ENCODE measurements at places on chromosomes 3 and 15.

GRCh38 chr15:51134416-51135199 lies 39.9 kb upstream of the TNFAIP8L3 start:
- no peak for DNase-seq

DNA sequence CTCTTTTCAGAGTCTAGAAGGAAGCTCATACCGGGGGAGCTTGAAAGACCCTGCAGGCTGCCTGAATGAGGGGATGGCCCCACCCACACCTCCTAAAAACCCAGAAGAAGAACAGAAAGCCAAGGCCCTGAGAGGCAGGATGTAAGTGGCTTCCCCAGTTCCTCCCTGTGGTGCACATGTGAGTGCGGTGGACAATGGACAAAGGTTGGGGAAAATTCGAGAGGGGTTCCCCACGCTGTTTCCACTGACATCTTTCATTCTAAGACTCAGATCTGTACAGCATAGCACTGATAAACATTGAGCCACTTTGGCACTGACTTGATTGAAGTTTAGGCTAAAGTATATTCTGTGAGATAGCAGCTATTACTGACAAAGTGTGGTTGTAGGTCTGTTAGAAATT lies 79.5 kb upstream of the UMPS start:
- DNase-seq, result no peak

DNA sequence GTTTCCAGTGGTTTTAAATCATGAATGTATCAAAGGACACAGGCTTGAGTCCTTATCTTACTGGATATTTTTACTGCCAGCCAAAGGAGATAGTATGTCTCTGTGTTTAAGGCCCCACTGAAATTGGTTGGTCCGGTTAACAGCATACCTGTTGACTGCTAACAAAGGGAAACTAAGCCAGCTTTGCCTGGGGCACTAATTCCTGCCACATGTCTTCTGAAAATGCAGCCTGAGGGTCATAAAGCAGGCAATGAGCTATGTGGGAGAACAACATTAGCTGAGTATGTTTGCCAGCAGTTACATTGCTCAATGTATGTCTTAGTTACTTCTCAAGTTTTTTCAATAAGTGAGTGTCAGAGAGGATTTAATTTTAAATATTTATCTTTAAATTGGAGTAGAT lies 12.4 kb downstream of the PLS1 start:
- no peak for DNase-seq

GRCh38 chr3:181839039-181839915 lies 127.6 kb downstream of the SOX2 start:
- DNase-seq, result no peak

GRCh38 chr15:94844538-94845389 lies 613.4 kb downstream of the MCTP2 start:
- no peak for DNase-seq

GRCh38 chr15:37002041-37002672 lies 98.2 kb downstream of the MEIS2 start:
- no peak for DNase-seq

DNA sequence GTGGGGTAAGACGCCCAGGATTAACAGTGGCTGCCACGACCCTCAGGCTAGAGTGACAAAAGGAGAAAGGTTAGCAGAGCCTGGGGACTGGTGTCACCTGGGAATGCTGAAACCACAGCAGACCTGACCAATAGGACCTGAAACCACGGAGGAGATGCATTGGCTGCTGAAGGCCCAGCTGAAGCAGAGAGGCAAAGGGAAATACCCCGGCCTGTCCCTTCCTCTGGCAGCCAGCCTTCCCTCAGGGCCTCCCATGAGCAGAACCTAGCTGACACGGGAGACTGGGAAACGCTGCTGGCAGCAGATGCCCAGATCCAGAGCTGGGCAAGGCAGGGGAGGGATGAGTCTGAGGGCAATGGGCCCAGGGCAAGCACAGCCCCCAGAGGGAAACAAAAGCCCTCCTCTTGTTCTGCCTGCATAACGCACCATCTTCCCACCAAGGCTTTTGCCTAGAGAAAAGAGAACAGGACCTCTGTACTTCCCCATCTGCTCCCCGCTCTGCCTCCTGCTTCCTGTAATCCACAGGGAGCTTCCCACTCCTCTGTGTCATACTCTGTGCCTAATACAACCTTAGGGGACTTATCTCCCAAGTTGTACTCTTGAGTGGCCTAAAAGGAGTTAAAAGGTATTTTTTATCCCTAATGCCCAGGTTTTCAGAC lies 216.2 kb downstream of the ABHD5 start:
- DNase-seq, result no peak

DNA sequence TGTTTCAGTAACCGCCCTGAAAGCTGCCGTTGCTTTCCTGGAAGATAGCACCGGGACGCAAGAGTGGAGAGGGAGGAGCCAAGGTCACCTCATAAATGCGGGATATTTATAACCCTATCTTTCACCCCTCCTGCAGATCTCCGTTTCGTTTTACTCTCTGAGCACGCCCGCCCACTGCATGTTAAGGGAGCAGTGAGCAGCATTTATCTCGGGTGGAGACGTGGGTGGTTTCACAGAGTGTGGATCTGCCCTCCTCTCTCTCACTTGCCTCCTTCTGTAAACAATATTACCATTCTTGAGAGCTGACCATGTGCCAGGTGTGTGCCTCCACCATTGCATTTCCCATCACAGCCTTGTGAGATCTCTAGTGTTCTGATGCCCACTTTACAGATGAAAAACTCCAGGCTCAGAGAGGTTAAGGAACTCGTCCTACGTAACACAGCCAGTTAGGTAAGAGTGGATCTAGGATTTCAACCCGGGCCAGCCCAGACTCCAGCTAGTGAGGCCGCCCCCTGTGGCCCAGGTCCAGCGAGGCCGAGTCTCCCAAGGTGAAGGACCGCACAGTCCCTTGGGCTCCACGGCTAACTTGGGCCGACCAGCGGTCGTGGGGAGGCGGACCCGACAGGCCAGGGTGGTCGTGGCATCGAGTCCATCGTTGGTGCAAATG lies 16.9 kb upstream of the SEMA4B start:
- DNase-seq, result peak; percentile 49

- DNase-seq, result no peak
Observed at GRCh38 chr15:100094127-100094510, 247.7 kb downstream of the ADAMTS17 start.

DNA sequence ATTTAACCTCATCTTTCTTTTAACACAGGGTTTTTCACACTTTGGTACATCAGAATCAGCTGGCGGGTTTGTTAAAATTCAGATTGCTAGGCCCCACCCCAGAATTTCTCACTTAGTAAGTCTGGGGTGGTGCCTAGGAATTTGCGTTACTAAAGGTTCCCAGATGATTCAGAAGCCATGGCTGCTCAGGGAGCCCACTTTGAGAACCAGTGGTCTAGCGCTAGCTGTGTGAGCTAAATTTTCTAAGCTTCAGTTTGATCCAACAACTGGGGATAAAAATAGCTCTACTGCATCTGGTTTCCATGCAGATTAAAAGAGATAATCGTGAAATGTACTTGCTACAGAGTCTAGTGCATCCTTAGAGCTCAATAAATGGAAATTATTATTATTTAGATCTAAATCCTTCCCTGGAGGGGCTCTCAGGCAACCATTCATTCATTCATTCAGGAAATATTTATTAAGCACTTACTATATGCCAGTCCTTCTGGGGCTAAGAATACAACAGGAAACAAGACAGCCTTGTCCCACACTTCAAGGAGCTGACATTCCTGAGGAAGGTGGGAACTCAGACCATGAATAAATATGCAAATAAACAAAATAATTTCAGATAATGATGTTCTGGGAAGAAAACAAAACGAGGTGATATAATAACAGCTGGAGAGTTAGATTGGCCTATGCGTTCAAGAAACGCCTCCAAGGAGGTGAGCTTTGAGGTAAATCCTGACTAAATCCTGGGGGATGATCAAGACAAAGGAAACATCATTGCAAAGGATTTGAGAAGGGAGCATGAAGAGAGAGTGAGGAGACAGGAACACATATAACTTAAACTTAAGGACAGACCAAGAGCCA lies 3.9 kb upstream of the CIDEC start:
- no peak for DNase-seq

DNA sequence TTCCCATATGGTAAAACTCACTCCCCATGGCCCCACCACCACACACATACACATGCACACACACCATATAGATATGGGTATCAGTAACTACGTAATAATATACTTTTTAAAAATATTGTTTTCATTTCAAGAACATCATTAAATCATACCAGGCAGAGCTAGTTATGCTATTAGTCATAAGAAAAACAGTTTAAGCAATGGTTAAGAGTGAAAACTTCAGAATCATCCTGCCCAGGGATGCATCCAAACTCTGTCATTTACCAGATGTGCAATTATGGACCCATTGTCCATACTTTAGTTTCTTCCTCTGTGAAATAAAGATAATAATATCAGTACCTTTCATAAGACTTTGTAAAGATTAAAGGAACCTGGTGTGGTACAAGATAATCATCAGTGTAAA lies 608.3 kb downstream of the RBMS3 start:
- DNase-seq, result no peak

DNA sequence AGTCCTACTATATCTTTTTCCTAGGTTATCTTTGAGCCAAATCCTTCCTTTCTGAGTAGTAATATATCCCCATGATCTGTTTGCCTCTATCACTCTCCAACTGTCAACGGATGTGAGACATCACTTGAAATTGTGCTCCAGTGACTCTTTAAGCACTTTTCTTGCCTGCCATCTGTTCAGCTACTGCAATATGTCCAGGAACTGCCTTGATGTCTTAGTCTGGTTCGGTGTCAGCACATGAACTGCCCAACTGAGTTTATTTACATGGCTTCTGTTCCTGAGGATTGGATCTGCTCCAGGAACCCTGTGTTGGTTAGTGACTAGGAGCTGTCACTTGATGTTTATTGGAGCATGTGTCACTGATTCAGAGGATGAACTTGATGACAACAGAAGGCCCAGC lies 116.5 kb downstream of the SLC9A9 start:
- DNase-seq, result no peak

- no peak for DNase-seq
Observed at GRCh38 chr3:179606534-179607085, 2.0 kb downstream of the NDUFB5 start.

DNA sequence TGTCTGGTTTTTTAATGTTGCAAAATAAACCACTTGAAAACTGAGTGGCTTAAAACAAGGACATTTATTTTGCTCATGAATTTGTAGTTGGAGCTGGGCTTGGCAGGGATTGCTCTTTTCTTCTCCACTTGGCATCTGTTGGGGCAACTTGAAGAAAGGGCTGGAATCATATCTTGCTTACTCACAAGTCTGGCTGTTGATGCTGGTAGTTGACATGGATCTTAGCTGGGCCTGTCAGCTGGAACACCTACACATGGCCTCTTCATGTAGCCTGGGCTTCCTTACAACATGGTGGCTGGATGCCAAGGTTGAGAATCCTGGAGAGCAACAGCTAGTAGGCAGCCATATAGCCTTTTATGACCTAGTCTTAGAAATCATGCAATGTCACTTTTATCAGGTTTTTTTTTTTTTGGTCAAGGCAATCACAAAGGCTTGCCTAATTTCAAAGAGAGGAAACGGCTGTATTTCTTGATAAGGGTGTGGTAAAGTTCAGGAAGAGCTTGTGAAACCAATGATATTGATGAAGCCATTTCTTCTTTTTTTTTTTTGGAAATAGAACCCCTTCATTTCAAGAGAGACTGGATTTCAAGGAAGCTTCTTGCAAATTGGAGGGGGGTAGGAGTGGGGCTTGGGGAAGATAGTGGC lies 262.1 kb downstream of the IL20RB start:
- DNase-seq, result no peak

DNA sequence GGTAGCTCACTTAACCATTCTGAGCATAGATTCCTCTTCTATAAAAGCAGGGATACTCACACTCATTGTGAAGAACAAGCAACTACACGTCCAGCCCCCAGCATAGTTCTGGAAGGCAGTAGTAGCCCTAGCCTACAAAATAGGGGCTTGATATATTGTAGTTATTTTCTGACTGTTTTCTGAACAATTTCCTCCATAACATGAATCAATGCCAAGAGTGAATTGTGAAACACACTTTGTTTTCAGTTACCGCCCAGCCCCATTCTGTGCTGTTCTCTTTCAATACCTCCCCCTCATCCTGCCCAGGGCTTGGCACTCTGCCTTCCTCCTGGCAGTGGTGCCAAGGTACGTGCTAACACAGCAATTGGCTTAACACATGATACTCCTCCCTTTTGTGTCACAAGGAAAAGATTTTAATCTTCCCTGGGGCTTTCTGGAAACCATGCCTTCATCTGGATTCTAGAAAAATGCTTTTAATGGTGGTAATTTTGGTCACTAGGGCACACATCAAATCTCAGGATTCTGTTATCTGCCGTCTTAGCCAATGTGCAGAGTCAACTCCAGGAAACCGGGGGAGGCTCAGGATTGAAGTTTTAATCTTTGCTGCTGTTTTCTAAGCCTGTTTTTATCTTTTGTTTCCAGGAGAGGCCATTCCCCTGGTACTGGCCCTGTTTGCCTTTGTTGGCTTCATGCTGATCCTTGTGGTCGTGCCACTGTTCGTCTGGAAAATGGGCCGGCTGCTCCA lies 37.2 kb downstream of the IL20RB start:
- DNase-seq, result peak; percentile 70

GRCh38 chr15:87610366-87610765 lies 646.2 kb downstream of the NTRK3 start:
- no peak for DNase-seq

DNA sequence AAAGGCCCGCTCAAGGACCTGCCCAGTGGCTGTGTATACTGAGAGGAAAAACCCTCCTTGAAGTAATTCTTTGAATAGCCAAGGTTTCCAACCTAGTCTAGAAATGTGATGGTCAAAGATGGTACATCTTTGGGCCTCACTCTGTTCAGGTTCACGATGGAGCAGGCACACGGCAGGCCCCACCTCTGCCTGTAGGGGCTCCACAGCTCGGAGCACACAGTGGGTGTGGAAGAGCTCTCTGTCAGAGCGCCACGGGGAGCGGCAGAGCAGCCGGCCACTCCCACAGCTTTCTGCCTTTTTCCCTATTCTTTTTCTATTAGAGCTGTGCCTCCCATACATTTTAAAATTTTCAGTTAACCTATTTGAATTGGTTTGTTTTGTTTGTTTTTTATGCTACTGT lies 89.5 kb downstream of the CTNNB1 start:
- DNase-seq, result no peak

GRCh38 chr3:57120040-57120439 lies 45.1 kb downstream of the IL17RD start:
- DNase-seq, result no peak

DNA sequence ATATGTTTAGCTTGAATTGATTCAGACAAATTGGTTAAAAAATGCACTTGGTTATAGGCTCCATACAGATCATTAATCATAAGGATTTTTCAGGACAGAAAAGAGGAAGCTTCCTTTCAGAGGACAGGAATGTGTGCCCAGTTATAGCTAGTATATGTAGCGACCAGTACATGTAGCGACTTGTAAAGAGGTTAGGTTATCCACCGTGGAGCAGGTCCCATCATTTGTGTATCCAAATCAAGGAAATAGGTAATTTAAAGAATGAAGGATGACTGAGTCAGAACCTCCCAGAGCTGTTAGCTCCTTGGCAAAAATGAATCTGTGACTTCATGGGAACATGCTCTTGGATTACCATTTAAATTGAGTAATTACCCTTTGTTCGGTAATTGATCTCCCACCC lies 15.8 kb upstream of the P2RY12 start:
- no peak for DNase-seq

- no peak for DNase-seq
Observed at GRCh38 chr15:58875343-58875742, 58.1 kb downstream of the SLTM start.
